Stimulated activated CD8-positive, alpha-beta memory T cell treated with anti-CD3 and anti-CD28 coated beads, Interleukin-7, amount 100 ng/mL, for 1 hour (primary cell): ENCODE measurements at places on chromosomes 7 and 10.

GRCh38 chr7:26376175-26376917 lies 84.7 kb downstream of the SNX10 start:
- DNase-seq = no peak

GRCh38 chr10:44818701-44819127 lies 92.4 kb upstream of the TMEM72 start:
- no peak for DNase-seq

DNA sequence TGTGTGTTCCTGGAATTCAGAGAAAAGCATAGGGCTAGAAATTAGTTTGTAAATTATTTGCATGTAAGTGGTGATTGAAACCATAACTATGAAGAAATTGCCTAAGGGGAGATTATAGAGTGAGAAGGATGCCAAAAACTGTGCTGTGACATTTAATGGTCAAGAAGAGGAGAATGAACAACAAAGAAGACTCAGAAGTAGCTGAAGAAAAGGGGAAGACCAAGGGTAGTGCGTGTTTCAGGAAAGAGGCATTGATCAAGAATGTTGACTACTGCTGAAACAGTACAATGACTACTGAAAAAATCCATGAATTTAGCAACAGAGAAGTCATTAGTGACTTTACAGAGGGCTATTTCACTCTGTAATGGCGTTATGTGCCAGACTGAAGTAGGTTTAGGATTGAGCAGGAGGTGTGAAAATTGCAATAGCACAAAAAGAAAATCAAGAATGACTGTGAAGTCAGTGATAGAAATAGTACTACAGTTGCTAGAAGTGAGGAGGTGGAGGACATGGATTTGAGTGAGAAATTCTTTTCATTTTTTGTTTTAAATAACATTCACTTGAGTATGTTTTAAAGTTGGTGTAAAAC lies 28.9 kb upstream of the SAMD9L start:
- DNase-seq = no peak

GRCh38 chr10:91033324-91033950 lies 112.5 kb upstream of the ANKRD1 start:
- no peak for DNase-seq
